Spinal cord (tissue), 10 donors: ENCODE measurements at places on chromosomes 4 and X. TPM values are rescaled to one million over a fixed set of nuclear protein-coding genes. Genes with fewer than 3 reads are reported as not detected.

The SPATA18 gene
- total RNA-seq = 11.2 TPM

The TMPRSS11B gene
- total RNA-seq = not detected

The SOX3 gene
- total RNA-seq = 2.1 TPM

- H3K4me3 ChIP-seq = no peak overlapping the region
- H3K27me3 ChIP-seq = no peaks in the 10 kb centered on the region
Measured at GRCh38 chr4:98739751-98740150, 81.3 kb upstream of the TSPAN5 start.

GRCh38 chrX:13764765-13765164 lies 30.2 kb downstream of the OFD1 start:
- H3K4me3 ChIP-seq = no peak overlapping the region
- DNase-seq = no peak
- peaks cover 17% of the 10 kb centered on the region for H3K36me3 ChIP-seq
- H3K4me1 ChIP-seq = peaks cover 10% of the 10 kb centered on the region
- peak overlapping the region; percentile 79 for H3K27ac ChIP-seq
- peaks cover 6% of the 10 kb centered on the region for H3K27me3 ChIP-seq

- H3K4me1 ChIP-seq = no peaks in the 10 kb centered on the region
- peaks cover 4% of the 10 kb centered on the region for H3K36me3 ChIP-seq
- no peak for DNase-seq
Measured at GRCh38 chrX:44908827-44909226, 35.8 kb downstream of the KDM6A start.

DNA sequence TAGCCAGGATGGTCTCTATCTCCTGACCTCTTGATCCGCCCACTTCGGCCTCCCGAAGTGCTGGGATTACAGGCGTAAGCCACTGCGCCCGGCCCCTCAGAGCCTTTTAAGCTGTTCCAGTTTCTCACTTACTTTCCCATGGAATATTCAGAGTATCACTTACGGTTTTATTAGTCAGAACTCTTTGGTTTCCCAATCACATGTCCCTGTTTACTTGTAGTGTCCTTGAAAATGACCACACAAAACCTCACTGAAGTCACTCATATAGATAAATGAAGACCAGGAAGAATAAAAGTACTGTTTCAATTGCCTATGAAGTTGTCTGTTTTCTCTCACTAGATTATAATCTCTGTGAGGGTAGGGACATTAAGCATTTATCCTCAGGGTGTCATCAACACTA lies 217.2 kb upstream of the HCCS start:
- H3K4me1 ChIP-seq = no peaks in the 10 kb centered on the region
- no peak for DNase-seq
- no peaks in the 10 kb centered on the region for H3K27me3 ChIP-seq
- H3K36me3 ChIP-seq = no peaks in the 10 kb centered on the region
- no peak overlapping the region for H3K4me3 ChIP-seq
- H3K27ac ChIP-seq = no peak overlapping the region

DNA sequence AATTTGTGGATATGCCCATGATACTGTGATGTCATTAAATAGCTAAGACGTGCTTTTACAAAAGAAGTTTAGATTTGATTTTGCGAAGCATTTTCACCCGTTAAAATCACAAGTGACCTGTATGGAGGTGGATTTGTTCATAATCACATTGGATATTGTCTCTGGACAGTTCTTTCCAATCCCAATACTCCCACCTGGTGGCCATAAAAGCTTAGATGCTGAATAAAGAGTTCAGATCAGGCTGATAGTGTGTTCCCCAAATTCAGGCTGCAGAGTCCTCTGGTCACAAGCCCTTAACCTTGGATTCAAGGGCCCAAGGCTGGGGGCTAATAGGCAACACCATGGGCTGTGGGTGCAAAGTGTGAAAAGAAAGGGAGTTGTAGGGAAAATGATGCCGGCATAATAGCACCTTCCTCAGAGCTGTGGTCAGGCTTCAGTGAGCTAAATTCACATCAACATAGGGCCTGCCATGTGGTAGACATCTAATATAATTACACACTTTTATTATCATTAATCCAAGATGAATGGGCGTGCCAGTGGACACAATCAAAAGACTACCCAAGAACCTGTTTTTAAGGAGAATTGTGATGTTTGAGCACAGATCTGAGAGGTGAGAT lies 28.1 kb downstream of the SMIM43 start:
- no peak overlapping the region for H3K27ac ChIP-seq
- H3K36me3 ChIP-seq = no peaks in the 10 kb centered on the region
- H3K27me3 ChIP-seq = no peaks in the 10 kb centered on the region
- no peaks in the 10 kb centered on the region for H3K4me1 ChIP-seq

- no peaks in the 10 kb centered on the region for H3K36me3 ChIP-seq
- H3K4me3 ChIP-seq = no peak overlapping the region
- H3K27ac ChIP-seq = no peak overlapping the region
Measured at GRCh38 chrX:38175139-38175538, 45.5 kb downstream of the SRPX start.

- no peak overlapping the region for H3K4me3 ChIP-seq
- no peaks in the 10 kb centered on the region for H3K36me3 ChIP-seq
- H3K27ac ChIP-seq = no peak overlapping the region
- no peak for DNase-seq
- no peaks in the 10 kb centered on the region for H3K27me3 ChIP-seq
Measured at GRCh38 chr4:127410201-127410600, 222.6 kb upstream of the INTU start.

GRCh38 chrX:47179928-47180255 lies 13.7 kb upstream of the UBA1 start:
- H3K36me3 ChIP-seq = peaks cover 85% of the 10 kb centered on the region
- no peak overlapping the region for H3K27ac ChIP-seq
- peaks cover 53% of the 10 kb centered on the region for H3K27me3 ChIP-seq
- DNase-seq = no peak
- H3K4me3 ChIP-seq = no peak overlapping the region

DNA sequence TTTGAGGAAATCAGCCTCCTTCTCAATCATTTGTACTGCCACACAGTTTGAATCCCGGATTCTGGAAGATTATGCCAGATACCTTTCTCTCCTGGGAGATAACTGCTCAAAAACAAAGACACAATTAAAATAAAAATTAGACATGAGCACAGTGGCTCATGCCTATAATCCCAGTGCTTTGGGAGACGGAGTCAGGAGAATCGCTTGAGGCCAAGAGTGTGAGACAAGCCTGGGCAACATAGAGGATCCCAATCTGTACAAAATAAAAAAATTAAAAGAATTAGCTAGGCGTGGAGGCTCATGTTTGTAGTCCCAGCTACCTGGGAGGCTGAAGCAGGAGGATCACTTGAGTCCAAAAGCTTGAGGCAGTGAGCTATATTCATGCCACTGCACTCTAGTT lies 376.3 kb upstream of the ZFP42 start:
- H3K4me1 ChIP-seq = no peaks in the 10 kb centered on the region
- H3K4me3 ChIP-seq = no peak overlapping the region
- no peaks in the 10 kb centered on the region for H3K36me3 ChIP-seq
- H3K27ac ChIP-seq = no peak overlapping the region

DNA sequence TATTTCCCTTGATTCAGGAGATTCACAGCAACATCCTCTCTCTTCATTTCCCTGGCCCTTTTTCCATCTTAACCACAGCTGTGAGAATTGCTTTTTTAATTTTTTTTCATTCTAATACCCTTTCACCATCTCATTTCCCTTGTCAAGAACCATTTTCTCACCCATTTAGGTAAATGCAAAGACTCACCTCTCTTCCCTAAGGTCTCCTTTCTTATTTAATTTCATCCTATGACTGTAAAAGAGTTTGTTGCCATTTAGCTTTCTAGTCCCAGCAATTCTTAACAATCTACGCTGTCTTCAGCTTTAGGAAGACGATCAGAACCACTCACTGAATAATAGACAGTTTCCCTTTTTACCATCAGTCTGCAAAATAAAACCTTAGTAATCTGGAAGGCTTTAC lies 241.1 kb upstream of the ETNPPL start:
- DNase-seq = no peak
- no peaks in the 10 kb centered on the region for H3K27me3 ChIP-seq
- H3K4me3 ChIP-seq = no peak overlapping the region
- no peaks in the 10 kb centered on the region for H3K36me3 ChIP-seq
- no peaks in the 10 kb centered on the region for H3K4me1 ChIP-seq

DNA sequence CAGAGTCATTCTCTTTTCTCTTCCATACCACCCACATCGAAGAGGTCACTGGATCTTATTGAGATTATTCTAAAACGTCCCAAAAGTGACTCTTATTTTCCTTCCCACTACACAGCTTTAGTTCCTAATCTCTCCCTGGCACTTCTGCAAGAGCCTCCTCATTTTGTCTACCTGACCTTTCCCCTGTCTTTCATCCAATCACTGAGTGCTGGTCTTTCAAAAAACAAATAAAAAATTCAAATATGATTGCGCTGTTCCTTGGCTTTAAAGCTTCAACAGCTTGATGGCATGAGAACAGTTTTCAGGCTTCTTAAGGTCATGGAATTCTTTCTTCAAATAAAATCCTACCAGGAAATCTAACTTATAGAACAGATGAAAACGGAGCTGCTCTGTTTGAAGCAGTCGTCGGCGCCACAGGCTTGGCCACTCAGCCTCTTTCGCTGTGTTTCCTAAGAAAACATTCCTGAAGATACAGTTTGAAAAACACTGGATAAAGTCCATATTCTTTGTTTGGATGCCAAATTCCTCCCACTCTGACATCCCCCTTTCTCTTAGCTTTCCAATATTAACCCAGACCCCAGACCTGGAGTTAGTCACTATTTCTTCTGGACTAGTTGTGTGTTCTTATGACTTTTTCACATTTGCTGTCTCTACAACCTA lies 12.5 kb downstream of the SYTL5 start:
- peak overlapping the region; percentile 30 for H3K27ac ChIP-seq
- no peak for DNase-seq
- H3K4me3 ChIP-seq = no peak overlapping the region
- H3K27me3 ChIP-seq = no peaks in the 10 kb centered on the region

DNA sequence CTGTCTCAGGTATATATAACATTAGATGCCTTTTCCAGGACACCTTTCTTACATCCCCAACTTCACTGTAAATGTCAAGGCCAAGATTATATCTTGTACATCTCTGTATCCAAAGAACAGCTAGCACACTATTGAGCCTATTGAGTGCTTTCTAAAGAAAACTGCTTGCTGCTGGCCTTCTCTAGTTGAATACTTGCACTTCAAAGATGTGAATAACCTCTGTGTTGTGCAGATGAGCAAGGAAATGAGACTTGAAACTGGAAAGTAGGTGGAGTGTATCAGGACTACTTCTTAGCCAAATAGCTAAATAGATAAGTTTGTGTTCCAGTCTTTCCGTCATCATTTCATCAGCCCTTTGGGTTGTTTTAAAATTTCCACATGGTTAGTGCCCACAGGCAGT lies 704.4 kb upstream of the AMOT start:
- H3K27me3 ChIP-seq = no peaks in the 10 kb centered on the region
- DNase-seq = no peak
- no peaks in the 10 kb centered on the region for H3K4me1 ChIP-seq
- H3K4me3 ChIP-seq = no peak overlapping the region

DNA sequence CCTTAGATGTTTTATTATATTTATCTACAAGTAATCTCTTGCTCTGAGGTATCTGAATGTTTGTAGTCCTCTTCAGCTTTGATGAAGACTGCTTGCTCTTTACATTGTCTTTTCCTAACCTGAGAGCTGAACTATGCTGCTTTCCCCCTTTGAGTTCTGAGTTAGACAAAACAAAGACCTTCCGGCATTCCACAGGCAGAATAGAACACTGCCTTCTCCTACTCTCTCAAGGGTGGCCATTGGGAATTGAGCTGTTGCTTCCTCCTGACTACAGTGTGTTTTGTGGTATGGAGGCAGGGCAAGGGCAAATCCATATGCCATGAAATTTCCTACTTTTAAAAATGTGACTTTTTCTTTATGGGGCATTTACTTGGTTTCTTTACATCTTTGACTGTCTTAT lies 841.0 kb downstream of the FAM133A start:
- no peak overlapping the region for H3K27ac ChIP-seq
- H3K36me3 ChIP-seq = no peaks in the 10 kb centered on the region
- DNase-seq = no peak
- H3K4me1 ChIP-seq = no peaks in the 10 kb centered on the region

GRCh38 chr4:76854858-76855257 lies 43.1 kb downstream of the SOWAHB start:
- no peak overlapping the region for H3K27ac ChIP-seq
- no peaks in the 10 kb centered on the region for H3K36me3 ChIP-seq
- DNase-seq = no peak
- H3K4me3 ChIP-seq = no peak overlapping the region
- H3K27me3 ChIP-seq = no peaks in the 10 kb centered on the region
- peaks cover 8% of the 10 kb centered on the region for H3K4me1 ChIP-seq

DNA sequence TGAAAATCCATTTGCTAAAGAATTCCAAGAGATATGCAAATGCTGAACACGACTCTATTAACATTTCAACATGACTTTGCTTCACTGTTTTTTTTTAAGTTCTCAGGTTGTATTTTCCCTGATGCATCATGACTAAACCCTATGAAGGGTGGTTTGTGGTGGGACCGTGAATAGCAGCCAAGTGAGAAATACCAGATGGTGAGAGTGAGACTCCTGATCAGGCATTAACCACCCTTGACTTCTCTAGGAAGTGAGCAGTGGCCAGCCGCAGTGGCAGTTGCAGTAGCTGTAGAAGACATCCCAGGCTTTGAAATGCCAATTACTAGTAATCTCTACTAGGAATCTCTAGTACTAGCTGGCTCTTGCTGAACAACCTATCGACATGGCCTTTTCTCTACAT lies 383.4 kb downstream of the FAM133A start:
- H3K4me1 ChIP-seq = no peaks in the 10 kb centered on the region
- no peak overlapping the region for H3K27ac ChIP-seq
- peaks cover 3% of the 10 kb centered on the region for H3K27me3 ChIP-seq

DNA sequence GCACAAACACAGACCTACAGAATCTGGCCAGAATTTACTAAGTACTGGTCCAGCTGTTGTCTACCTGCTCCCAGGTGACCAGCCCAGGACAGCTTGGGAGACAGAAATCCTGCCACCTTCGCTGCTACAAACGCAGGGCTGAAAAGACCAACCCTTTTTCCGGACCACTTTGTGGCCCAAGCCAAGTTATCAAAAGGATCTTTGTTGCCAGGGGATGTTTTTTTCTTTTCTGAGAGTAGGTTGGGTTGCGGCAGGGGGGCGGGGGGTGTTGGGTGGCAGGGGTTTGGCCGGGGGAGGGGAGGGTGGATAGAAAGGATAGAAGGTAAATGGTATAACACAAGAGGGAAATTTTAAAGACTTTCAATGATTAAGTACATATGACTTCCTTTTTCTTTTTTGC lies 63.4 kb downstream of the STOX2 start:
- H3K27me3 ChIP-seq = no peaks in the 10 kb centered on the region
- H3K4me3 ChIP-seq = no peak overlapping the region
- no peaks in the 10 kb centered on the region for H3K36me3 ChIP-seq

DNA sequence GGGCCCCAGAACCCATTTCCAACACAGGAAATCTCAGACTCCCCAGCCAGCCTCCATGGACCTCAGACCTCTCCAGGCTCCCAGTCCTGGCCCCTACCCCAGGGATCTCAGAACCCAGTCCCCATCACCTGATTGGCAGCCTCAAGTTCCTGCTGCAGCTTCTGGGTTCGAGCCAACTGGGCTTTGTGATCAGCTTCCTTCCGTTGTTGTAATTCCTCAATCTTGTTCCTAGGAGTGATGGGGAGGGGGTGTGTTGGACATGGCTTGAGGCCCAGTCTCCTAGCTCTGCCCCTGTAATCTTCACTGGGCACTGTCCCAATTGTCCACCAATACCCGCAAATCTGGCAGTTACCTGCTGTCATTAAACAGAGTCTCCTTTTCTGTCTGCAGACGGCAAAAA lies 12.6 kb downstream of the GRIPAP1 start:
- H3K27me3 ChIP-seq = no peaks in the 10 kb centered on the region
- H3K36me3 ChIP-seq = peaks cover 39% of the 10 kb centered on the region
- H3K4me1 ChIP-seq = no peaks in the 10 kb centered on the region
- H3K4me3 ChIP-seq = no peak overlapping the region
- no peak for DNase-seq
- H3K27ac ChIP-seq = no peak overlapping the region
